Peyer's patch (tissue), 4 donors: ENCODE measurements at places on chromosomes 2 and 18.

DNA sequence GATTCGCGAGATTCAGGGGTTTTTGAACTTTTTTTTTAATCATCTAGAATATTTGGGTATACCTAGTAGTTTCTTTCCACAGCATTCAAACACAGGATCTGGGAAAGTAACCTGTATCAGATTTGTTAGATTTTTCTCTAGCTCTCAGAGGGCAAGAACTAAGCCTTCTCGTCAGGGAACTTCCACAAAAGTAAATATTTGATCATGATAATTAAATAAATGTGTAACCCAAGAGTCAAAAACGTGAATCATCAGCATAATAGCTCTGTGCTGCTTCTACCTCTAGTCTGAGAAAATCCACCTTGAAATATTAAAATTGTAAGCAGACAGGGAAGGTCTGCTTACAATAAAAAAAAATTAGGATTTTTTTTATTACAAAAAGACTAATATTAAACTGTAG is 225.7 kb upstream of the SPOPL start:
- H3K27me3 ChIP-seq = no peaks in the 10 kb centered on the region
- no peak overlapping the region for H3K4me3 ChIP-seq
- DNase-seq = no peak
- no peak overlapping the region for H3K27ac ChIP-seq

- no peak overlapping the region for H3K27ac ChIP-seq
- no peak overlapping the region for H3K4me3 ChIP-seq
- H3K4me1 ChIP-seq = no peaks in the 10 kb centered on the region
- no peaks in the 10 kb centered on the region for H3K27me3 ChIP-seq
- H3K36me3 ChIP-seq = no peaks in the 10 kb centered on the region
Observed at GRCh38 chr2:6947929-6948676, 30.9 kb downstream of the RNF144A start.

DNA sequence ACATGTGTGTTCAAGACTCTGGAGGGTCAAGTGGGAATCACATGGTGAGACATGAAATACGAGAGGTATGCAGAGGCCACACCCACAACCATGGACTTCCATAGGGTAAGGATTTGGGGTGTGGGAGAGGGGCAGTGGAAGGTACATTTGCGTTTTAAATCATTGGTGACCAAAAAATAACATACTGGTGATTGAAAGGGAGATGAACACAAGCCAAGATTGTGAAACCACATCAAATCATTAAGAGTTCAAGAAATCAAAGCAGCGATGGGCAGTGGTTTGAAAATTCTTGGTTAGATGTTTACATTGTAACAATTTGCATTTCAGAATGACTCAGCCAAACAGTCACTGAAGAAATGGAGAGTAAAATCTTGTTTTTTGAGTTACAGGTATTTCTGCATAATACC is 1.9 kb upstream of the CABYR start:
- no peaks in the 10 kb centered on the region for H3K36me3 ChIP-seq

- no peaks in the 10 kb centered on the region for H3K36me3 ChIP-seq
- peak; percentile 57 for DNase-seq
- H3K27me3 ChIP-seq = no peaks in the 10 kb centered on the region
- no peaks in the 10 kb centered on the region for H3K4me1 ChIP-seq
Observed at GRCh38 chr18:58407649-58408407, 221.1 kb downstream of the ALPK2 start.

DNA sequence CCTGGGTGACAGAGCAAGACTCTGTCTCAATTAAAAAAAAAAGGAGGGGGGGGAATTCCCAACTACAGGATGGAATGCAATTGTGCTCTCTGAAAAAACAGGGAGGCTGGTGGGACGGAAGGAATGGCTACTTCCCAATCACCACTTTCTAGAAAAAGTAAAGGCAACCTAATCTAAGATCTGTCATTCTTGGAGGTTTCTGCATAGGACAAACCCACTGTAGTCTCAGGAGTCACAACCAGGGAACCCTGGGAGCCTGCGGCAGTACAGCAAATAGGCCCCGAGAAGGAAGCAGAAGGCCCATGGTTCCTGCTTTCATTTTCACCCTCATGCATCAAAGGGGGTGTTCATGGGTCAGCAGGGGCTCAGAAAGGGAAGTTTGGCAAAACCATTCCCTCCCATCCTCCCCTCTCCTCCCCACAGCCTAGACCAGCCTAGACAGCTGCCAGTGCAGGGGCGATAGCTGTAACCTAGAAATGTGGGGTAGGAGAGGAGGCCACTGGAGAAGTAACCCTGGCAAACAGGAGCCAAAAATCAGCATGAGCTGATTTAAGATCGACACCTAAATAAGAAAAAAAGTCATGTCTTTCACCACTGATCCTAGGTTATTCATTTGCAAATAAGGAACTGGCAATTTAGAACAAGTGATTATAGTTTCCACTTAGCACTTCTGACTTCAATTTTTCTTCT is 48.0 kb downstream of the TRABD2A start:
- H3K27ac ChIP-seq = peak overlapping the region; percentile 9
- H3K4me3 ChIP-seq = no peak overlapping the region
- H3K36me3 ChIP-seq = no peaks in the 10 kb centered on the region
- DNase-seq = peak; percentile 67

DNA sequence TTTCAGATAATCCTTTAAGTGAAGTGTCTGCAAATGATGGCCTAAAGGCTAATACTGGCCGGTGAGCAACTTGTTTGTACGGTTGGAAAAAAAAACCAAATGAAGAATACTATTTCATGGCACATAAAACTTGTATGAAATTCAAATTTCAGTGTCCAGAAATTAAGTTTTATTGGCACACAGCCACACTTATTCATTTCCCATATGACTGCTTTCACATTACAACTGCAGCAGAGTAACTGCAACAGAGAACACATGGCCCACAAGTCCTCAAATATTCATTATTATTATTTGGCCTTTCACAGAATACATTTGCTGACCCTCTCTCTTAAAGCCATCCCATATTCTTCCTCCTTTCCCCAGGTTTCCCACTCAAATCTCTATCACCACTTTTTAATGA is 1268.6 kb downstream of the LRP1B start:
- no peaks in the 10 kb centered on the region for H3K4me1 ChIP-seq
- H3K4me3 ChIP-seq = no peak overlapping the region
- H3K27me3 ChIP-seq = no peaks in the 10 kb centered on the region
- H3K36me3 ChIP-seq = no peaks in the 10 kb centered on the region
- H3K27ac ChIP-seq = no peak overlapping the region

- H3K36me3 ChIP-seq = no peaks in the 10 kb centered on the region
- peak overlapping the region; percentile 4 for H3K27ac ChIP-seq
- no peaks in the 10 kb centered on the region for H3K4me1 ChIP-seq
- H3K27me3 ChIP-seq = no peaks in the 10 kb centered on the region
Observed at GRCh38 chr18:63315876-63316275, 3.7 kb downstream of the BCL2 start.

DNA sequence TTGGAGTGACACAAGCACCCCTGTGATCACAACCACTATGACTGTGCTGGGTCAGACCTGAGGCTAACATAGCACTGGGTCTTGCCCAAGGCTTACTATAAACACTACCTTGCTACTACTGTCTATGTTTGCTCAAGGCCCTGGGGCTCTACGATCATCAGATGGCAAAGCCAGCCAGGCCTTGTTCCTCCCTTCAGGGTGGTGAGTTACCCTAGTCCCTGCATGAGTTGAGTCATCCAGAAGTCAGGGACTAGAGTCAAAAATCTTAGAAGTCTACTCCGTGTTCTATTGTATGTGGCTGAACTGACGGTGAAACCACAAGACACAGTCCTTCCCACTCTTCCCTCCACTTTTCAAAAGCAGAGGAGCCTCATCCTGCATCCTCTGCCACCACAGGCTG is 551.2 kb upstream of the FSIP2 start:
- no peaks in the 10 kb centered on the region for H3K36me3 ChIP-seq
- no peak overlapping the region for H3K4me3 ChIP-seq

- H3K27ac ChIP-seq = no peak overlapping the region
- no peaks in the 10 kb centered on the region for H3K36me3 ChIP-seq
- DNase-seq = no peak
- H3K4me3 ChIP-seq = no peak overlapping the region
Observed at GRCh38 chr2:134129900-134130537, 123.9 kb upstream of the MGAT5 start.

- H3K4me1 ChIP-seq = no peaks in the 10 kb centered on the region
- H3K27me3 ChIP-seq = no peaks in the 10 kb centered on the region
- no peak overlapping the region for H3K4me3 ChIP-seq
- H3K27ac ChIP-seq = no peak overlapping the region
Observed at GRCh38 chr2:11123001-11123809, 32.1 kb upstream of the SLC66A3 start.

DNA sequence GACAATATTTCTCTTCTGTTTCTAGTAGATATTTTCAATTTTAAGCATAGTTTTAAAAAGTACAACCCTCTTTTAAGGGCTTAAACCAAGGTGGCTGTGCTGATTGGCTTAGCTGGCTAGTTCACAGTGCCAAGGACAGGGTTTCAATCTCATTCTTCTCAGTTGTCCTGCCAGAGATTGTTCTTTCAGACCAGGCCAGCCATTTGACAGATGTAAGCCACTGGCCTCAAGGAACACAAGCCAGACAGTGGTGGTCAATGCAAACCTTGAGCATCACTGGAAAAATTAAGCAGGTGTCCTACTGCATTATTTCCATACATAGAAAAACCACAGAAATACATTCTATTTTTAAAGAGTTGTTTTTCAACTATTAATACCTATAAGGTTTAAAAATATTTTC is 5.9 kb downstream of the RNF103 start:
- H3K4me1 ChIP-seq = no peaks in the 10 kb centered on the region
- no peak overlapping the region for H3K4me3 ChIP-seq
- DNase-seq = no peak

DNA sequence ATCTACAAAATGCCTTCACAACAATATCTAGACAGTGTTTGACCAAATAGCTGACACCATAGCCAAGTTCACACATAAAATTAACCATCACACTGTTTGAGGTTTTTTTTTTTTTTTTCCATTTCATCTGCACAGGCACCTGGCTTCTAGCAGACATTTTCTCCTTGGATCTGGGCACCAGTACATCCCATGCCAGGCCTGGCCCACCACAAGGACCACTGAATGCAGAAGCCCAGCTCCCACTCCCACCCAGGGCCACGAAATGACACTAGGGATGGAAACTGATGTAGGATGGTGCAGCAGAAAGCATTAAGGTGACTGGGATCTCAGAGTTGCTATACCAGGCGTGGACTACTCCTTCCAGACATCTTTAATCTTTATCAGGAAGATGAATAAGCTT is 13.0 kb downstream of the TMSB10 start:
- H3K4me1 ChIP-seq = peaks cover 3% of the 10 kb centered on the region
- H3K27ac ChIP-seq = no peak overlapping the region
- H3K36me3 ChIP-seq = no peaks in the 10 kb centered on the region
- H3K4me3 ChIP-seq = no peak overlapping the region

DNA sequence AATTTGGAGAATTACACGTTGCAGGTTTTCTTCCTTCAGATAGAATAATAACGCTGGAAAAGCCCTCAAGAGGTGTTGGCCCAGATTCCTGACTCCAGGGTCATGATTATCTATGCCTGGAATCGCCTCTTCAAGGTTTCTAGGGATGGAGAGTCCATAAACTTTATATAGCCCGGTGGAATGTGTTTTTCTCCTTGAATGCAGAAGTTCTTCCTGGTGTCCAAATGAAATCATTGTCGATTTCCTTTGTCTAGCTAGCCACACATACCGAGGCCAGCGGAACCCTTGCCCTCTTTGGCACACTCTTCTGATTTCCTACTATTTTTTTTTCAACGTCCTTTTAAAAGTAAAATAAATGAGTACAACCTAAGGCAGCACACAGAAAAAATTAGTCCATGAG is 117.8 kb downstream of the PID1 start:
- no peaks in the 10 kb centered on the region for H3K36me3 ChIP-seq
- H3K27ac ChIP-seq = peak overlapping the region; percentile 28
- no peak for DNase-seq
- no peak overlapping the region for H3K4me3 ChIP-seq
- H3K27me3 ChIP-seq = no peaks in the 10 kb centered on the region
- peaks cover 3% of the 10 kb centered on the region for H3K4me1 ChIP-seq

- no peaks in the 10 kb centered on the region for H3K36me3 ChIP-seq
- no peaks in the 10 kb centered on the region for H3K4me1 ChIP-seq
- H3K27ac ChIP-seq = no peak overlapping the region
- H3K4me3 ChIP-seq = no peak overlapping the region
- H3K27me3 ChIP-seq = no peaks in the 10 kb centered on the region
Observed at GRCh38 chr2:210919128-210919527, 362.7 kb downstream of the CPS1 start.

DNA sequence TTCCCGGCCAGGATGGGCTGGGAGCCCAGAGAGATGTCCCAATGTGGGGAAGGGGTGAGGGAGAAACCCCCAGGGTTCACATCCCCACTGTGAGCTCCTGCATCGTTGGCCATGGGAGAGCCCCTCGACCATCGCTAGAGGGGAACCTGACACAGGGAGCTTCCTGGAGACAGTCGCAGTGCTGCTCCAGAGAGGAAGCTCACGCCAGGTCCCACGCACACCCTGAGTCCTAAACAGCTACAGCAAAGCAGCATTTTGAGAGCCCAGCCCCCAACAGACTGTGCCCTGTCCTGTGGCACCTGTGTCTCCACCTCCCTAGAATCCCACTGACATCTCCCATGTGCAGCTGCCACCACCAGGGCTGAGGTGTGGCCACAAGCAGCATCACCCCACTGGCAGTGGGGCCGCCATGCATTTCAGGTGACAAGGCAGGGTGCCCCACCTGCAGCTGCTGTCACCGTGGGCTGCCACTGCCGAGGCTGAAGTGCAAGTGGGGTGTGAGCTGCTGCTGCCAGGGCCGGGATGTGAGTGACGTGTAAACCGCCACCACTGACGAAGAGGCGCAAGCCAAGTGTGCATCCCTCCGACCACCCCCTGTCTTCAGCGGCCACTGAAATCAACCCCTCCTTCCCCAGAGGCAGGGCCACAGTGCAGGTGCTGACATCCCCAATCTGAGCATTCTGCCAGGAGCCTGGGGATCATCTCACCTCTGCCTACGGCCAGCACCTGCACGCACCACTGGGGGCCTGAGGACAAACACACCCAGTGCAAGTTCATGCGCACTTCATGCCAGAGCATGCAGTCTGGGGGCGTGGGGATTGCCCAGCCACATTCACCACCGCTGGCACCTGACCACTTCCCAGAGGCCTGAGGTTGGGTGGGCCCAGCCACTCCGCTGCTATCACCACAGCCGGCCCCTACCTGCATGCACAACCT is 467.7 kb upstream of the SALL3 start:
- no peaks in the 10 kb centered on the region for H3K4me1 ChIP-seq
- no peak overlapping the region for H3K27ac ChIP-seq
- H3K4me3 ChIP-seq = no peak overlapping the region
